ENCODE measurements at places on chromosomes 7 and 10.

DNA sequence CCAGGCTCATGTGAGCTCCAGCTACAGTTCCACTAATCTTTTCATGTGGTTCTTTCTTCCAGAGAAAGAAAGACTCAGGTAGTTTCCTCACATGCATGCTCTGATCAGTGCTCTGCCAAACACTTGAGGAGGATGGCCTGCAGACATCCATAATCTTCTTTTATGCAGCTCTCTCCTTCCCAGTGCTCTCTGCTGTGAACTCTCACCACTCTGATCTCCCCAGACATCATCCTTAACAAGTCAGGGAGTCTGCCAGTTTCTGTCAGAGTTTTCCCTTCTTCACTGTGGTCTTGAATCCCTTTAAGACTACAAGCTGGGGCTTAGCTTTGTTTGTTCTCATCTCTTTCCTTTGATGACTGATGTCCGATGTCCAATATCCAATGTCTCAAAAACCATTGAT lies 203.4 kb upstream of the PRKCQ start:
- no peak for DNase-seq

DNA sequence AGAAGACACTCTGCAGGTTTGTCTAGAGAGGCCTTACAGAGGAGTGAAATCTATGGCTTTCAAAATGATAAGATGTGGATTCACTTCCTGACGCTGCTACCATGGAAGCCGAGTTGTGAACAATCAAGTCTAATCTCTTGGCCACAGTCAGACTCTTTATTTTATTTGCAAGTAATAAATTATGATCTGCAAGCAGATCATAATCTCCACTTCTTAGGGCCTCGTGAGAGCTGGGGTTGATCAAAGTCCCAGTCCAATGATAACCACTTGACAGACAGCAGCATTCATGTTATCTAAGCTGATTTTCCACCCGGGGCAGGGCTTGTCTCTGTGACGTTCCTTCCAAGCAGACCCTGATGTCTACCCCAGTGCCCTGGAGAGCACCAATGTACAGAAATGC lies 776.4 kb upstream of the AUTS2 start:
- no peak for DNase-seq

DNA sequence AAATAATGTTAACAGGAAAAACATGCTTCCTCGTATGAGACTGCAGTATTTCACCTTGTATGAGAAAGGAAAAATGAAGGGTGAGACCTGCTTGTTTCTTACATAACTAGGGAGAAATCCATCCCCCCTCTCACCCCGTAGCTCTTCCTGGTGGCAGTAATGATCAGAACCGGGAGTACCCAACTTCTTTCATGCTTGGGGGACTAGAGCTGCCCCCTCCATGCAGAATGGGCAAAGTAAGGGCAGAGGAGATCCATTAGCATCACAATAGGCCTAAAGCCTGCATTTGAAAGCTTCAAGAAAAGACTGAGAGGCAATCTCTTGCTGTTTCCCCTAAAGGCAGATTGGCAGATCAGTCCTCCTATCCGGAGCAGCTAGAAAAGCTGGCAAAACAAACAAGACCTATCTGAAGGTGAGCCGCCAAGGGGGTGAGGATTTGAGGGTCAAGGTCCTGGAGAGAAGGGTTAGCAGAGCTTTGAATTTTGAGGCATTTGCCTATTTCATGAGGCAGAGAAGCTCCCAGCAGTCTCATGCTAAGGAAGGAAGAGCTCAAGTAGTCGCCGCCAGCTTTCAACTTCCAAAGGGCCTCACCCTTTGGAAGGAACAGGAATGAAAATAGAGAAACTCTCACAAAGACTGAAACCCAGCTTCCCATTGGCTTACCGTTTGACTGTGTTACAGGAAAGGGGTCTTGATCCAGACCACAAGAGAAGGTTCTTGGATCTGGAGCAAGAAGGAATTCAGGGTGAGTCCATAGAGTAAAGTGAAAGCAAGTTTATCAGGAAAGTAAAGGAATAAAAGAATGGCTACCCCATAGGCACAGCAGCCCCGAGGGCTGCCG lies 36.2 kb downstream of the BAG3 start:
- DNase-seq: peak; percentile 40

- DNase-seq: no peak
Observed at GRCh38 chr10:103498936-103499638, 5.6 kb downstream of the NEURL1 start.

- DNase-seq: no peak
Observed at GRCh38 chr10:58570979-58571378, 58.3 kb downstream of the BICC1 start.

GRCh38 chr7:132280335-132280734 lies 295.9 kb downstream of the PLXNA4 start:
- no peak for DNase-seq

GRCh38 chr10:113297226-113297625 lies 255.6 kb upstream of the HABP2 start:
- no peak for DNase-seq

DNA sequence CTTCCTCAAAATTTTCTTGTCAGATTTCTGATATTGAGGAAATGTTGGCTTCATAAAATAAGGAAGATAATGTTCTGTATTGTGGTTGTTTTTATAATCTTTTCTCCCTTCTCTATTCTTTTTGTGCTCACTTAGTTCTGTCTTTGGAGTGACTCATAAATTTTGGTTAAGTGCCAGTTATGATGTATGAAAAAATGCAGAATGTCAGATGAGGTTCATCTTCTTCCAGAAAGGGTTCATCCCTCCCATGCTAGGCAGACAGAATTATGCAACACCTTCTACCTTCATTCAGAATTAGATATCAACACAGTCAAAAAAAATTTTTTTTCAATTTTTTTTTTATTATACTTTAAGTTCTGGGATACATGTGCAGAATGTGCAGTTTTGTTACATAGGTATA lies 36.6 kb upstream of the CYP2C19 start:
- no peak for DNase-seq

GRCh38 chr7:25303281-25304181 lies 75.2 kb upstream of the NPVF start:
- no peak for DNase-seq

- no peak for DNase-seq
Observed at GRCh38 chr10:112819231-112819630, 130.8 kb upstream of the TCF7L2 start.

DNA sequence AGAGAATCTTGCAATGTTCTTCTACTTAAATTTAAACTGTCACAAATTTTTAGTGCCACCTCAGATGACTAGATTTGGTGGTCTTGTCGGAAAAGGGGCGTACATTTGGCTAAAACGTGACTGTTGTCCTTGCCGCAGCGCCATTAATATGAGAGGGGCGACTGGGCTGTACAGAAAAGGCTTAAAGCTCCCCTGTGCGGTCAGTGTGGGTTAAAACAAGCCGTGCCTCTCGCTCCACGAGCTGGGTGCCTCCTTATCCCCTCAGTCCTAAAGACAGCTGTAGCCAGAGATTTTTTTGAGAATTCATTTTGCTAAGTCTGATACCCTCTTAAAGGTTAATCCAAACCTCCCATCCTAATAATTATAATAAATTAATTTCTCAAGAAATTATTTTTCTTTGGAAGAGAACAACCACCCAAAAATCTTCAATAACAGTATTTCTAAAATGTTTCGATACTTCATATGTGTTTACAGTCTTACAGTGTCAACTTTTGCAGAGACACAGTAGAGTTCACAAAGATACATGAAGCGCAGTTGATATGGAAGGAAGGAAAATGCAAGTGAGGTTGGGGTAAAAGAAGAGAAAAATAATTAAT lies 68.6 kb downstream of the C7orf25 start:
- DNase-seq: peak; percentile 31

GRCh38 chr10:110496553-110497437 lies 912 bp upstream of the DUSP5 start:
- DNase-seq: peak; percentile 53

Measured in right kidney (tissue), 9 donors.